Osteoblast (primary cell): ENCODE measurements at places on chromosomes 3 and 15. TPM values are rescaled to one million over a fixed set of nuclear protein-coding genes. Genes with fewer than 3 reads are reported as not detected.

CFAP161 gene
- under 0.01 and 0.88 TPM in 2 replicates for total RNA-seq

NUP210 gene
- total RNA-seq: under 0.01 TPM in 2 replicates

SLC6A11 gene
- total RNA-seq: not detected in 2 replicates

DNA sequence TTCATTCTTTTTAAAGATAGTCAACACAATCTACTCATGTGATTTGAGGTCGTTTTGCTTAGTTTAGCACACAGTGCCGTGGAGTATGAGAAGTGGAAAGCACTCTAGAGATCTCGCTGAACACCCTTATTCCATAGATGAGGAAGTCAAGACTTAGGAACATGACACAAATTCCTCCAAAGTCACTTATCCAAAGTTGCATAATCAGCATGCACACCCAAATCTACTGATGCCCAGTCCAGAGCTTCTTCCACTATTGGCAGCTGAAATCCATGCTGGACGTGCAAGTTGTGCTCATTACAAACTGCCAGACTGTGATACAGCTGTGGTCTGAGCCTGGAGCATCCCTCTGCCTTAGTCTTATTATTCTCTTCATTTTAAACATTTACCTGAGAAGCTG is 83.5 kb upstream of the ZNF280D start:
- no peak for DNase-seq

- DNase-seq: peak; percentile 45
Measured at GRCh38 chr15:31360843-31361763, 34.5 kb downstream of the KLF13 start.

DNA sequence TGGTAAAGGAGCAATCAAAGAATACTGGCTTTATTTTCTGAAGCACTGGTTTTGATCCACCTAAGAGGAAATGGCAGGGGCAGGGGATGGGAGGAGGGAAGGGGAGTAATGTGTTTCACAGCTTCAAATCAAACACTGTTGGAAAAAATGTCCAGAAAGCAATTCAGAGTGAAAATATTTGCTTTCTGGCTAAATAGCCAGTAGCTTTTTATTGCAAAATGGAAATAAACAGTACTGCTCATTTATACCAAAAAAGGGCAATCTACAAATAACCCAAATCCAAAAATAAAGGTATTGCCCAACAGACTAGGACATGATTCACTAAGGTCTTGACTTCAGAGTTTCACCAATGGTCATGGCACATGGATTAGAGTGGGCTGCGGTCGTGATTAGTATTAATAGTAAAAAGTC is 279.3 kb upstream of the THBS1 start:
- DNase-seq: no peak

HIGD1A gene
- total RNA-seq: 86.6 and 88.3 TPM in 2 replicates

GRCh38 chr3:159856590-159857104 is 132.0 kb upstream of the IL12A start:
- DNase-seq: no peak

GCNT3 gene
- total RNA-seq: 0.72 and 1.2 TPM in 2 replicates

DNA sequence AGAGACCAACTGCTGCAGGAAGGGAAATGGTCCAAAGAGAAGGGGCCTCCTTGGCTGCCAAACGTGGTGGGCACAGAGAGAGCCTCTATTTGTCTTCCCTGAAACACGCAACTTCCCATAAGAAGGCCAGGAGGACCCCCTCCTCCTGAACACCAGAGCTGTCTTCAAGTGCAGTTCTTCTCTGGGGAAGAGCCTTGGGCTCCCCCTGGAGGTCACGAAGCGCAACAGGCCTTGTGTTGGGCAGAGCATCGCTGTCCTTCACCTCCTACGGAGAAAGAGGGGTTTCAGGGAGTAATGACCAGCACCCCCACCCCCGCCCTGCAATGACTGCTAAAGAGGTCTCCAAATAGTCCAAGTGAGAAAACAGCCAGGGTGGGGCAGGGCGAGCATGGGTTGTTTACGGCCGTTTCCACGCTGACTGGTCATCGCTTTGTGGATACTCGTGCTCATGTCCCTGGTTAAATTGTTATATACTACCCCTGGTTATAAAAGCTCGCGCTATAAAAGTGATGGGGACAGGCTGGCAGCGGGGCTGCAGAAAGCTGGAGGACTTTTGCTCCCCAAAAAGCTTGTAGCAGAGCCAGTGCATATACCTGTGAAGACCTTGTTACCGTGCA is 397.5 kb upstream of the ATP10A start:
- DNase-seq: no peak
